Stimulated activated CD4-positive, alpha-beta T cell treated with anti-CD3 and anti-CD28 coated beads, Interleukin-15, amount 100 ng/mL, for 48 hours (primary cell): ENCODE measurements at places on chromosomes 16 and 17.
A peak's percentile ranks its signal among the peaks of the same experiment; 100 is the strongest.

- DNase-seq = no peak
Measured at GRCh38 chr17:81537856-81538555, 9.8 kb downstream of the FSCN2 start.

DNA sequence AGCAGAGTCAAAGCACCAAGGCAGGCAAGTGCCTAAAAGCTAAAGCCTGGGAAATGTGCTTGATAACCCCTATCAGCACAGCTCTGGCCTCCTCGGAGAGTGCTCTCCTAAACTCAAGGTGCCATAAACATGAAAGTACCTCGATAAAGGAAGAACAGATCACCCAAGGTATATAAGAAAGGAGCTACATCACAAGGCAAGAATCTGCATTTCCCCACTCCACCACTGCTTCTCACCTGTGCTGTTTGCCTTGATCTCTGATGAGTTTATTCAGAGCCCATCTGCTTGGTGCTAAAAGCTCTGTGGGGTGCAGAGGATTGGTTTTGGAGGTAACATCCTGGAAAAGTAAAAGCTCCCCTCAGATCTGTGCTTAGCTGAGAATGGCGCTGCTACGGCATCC, 449.5 kb upstream of the CDH5 start:
- no peak for DNase-seq

DNA sequence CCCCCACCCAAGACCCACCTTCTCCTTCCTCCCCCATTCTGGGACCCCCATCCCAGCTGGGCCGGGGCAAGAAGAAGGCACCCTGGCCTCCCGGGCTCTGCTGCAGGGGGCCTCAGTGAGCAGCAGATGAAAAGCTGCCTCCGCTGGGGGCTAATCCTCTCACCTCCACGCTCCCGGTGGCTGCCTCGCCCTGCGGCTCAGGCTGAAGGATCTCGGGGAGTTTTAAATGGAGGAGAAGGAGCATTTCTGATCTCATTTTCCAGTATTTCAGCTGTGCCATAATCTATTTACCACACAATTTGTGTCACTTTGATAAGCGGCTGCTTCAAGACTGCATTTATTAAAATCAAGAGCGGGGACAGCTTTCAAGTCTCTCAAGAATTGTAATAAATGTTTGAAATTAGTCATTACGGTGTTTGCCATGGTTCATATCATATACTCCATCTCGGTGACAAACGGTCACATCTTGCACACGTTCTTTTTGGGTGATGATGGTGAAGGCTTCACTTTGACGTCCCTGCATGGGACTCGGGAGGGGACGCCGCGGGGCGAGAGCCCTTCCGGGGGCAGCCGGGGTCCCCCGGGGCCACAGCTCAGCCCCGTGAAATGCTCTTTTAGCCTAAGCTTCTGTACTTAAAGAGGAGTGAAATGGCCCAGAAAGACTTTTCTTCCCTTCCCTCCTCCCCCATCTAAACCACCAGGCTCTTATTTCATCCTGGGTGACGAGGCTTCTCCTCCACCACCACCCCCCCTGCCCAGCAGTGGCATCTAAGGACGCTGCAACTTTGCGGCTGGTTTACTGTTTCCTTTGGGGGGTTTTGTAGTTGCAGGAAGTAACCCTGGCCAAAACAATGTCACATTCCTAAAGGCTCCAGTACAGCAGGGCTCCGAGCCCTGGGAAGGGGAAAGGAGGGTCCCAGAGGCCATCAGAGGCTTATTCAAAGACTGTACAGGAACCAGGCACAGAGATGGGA, 313.1 kb upstream of the TNRC6C start:
- DNase-seq = peak; percentile 54

DNA sequence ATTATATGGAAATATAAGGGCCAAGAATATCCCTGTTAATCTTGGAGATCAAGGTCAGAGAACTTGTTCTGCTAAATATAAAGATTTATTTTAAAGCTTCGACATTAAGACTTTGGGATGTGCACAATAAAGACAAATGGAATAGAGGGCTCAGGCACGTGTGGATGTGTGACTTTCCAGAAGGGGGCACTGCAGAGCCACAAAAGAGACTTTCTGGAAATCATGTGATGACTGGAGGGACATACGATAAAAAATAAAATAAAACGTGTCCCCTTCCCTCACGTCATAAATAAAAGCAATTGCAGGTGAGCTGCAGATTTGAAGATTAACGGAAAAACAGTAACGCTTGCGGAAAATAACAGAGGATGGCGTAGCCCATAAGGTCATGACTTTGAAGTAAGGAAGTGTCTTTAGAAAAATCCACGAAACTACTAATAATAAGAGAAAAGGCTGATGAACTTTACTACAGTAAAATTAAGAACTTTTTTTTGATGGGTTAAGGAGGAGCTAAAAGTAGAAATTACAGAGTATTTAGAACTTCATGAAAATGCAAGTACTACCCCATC, 9.4 kb upstream of the ENGASE start:
- DNase-seq = peak; percentile 62

DNA sequence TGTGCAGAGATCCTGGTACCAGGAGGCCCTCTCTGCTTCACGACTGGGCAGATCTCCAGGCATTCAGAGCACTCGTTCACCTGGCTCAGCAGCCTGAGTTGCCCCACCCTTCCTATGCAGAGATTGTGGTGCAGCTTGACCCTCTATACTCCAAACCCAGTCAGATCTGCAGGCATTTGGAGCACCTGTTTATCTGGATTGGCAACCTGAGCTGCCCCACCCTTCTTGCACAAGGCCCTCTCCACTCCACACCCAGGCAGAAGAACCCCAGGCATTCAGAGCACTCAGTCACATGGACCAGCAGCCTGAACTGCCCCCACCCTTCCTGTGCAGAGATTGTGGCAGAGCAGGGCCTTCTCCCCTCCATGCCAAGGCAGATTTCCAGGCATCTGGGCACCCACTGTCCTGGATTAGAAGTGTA, 88.4 kb upstream of the CDH5 start:
- no peak for DNase-seq

DNA sequence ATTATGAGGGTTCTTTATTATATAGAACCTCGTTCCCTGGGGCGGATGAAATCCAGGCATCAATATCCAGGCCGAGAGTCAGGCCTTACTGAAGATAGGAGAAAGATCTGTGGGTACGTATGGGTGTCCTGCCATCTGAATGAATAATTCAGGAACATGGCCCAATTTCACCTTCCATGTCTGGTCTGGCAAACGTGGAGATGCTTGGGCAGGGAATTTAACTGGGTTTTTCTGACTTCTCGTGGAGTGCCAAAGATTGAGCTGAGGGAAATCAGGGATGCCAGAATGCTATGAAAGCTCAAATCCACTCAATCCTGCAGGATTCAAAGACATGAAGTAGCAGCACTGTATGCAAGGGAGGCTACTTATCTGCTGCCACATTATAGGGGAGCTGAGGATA, 302.8 kb downstream of the SLC39A11 start:
- no peak for DNase-seq

DNA sequence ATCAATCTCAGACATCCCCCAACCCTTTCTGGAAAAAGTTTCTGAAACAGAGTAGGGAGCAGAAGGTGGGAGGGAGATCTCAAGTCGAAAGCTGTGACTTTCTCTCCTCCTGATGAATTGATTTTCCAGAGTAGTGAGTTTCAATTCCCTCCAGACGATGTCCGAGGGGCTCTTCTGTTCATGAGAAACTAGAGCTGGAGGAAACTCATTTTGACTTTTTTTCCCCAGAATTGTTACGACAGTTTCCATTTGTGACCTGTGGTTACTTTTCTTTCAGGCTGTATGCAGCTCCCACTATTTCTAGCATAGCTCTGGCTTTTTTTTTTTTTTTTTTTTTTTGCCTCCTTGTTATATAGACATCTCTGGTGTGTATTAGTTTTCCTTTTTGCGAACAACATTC, 422.1 kb upstream of the SALL1 start:
- no peak for DNase-seq

GRCh38 chr17:70563281-70563820, 394.0 kb downstream of the KCNJ2 start:
- DNase-seq = no peak

GRCh38 chr17:49637050-49637449, 40.8 kb downstream of the SPOP start:
- DNase-seq = no peak

- DNase-seq = peak; percentile 7
Measured at GRCh38 chr16:86619239-86619794, 41.0 kb downstream of the FOXL1 start.

DNA sequence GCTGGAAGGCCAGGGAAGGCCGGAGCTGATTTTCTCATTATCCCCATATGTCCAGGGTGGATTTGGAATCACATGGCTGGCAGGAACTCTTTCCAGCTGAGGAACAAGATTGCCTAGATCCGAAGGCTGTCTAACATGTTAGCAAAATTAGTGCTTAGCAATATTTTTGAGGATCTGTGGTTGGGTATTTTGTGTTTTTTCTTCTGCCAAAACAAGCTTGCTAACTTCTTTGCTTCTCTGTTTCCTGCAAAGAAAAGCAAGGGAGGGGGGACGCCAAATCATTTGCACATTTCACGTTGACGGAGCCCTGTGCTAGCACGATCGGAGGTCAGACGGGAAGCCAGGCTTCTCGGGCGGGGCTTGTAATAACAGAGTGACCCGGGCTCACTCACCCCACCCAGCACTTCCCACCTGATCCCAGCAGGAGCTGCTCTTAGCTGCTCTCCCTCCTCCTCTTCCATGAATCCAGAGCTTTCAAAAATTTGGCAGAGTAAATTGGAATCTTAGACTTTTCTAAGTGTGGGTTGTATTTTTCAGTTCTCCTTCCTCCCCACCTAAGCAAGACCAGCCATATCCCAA, 33.3 kb upstream of the FOXF1 start:
- no peak for DNase-seq

DNA sequence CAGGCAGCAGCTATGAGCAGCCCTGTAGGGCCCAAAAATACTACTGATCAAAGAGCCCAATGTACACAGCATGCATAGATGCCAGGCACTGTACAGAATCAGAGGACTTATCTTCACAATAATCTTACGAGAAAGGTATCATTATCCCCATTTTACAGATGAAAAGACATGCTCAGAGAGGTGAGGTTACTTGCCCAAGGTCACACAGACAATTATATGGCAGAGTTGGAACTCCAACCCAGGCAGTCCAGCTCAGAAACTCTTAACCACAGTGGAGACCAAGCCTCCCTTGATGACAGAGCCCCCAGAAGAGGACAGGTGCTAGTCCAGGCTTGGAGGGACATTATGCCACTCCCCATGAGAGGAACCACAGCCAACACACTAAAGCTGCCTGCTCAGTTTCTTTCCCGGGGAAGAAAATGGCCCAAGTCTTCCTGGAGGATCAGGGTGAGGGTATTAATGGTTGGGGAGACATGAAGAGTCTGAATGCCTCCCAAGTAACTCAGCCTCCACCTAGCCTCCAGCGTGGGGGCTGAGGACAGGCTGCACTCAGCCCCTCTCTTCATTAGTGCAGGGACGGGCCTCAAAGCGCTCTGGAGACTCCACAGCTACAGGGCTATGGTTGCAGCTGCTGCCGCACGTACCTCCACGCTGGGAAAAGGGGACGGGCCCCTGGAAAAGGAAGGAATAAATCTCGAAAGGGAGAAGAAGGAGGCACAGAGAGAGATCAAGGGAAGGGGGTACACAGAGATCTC, 826 bp downstream of the UNC119 start:
- DNase-seq = no peak

- no peak for DNase-seq
Measured at GRCh38 chr17:79570653-79571052, 40.2 kb downstream of the RBFOX3 start.

GRCh38 chr17:63423963-63424362, 22.1 kb downstream of the CYB561 start:
- no peak for DNase-seq

- DNase-seq = no peak
Measured at GRCh38 chr16:50275428-50276325, 9.3 kb downstream of the ADCY7 start.

- no peak for DNase-seq
Measured at GRCh38 chr16:56862776-56863175, 2.2 kb upstream of the SLC12A3 start.

DNA sequence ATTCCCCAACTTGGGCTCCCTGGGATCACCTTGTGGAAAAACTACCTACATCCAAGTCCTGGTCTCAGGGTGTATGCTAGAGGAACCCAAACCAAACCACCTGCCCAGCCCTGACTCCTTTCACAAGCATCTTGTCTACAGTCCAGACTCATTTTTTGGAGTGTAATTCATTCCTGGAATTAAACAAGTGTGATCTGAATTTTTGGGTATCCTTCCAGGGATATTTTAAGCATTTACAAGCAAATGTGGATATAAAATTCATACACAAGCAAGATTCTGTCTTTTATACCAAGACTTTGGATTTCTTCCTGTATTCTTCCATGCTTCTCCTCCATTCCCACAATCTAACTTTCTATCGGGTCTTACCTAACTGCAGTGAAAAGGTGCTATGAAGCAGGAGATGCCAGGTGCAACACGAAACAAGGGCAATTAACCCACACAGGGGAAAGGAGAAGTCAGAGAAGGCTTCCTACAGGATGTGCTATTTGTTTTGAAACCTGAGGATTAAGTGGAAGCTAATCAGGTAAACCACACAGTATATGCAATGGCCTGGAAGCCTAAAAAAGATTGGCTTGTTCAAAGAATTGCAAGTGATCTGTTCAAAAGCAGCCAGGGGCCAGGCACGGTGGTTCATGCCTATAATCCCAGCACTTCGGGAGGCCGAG, 417.2 kb upstream of the C16orf82 start:
- DNase-seq = no peak

GRCh38 chr17:6239241-6239798, 169.1 kb downstream of the WSCD1 start:
- DNase-seq = no peak

DNA sequence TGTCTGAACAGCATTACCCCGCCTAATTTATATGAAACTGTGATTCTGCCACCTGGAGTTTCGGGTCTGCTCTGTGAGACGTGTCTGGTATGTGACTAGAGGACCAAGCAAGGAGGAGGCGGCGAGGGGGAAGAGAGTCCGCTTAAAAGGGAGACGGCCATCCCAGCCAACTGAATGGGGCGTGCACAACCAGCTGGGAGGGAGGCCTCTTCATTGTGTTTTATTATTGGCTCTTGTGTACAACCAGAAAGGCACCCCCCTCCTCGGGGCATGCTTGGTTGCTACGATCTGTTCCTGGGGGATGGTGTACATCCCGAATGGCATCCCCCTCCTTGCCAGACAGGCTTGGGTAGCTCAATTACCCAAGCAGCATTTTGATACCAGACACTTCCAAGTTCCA, 384.5 kb upstream of the SALL1 start:
- no peak for DNase-seq

GRCh38 chr17:15260376-15261257, 4.5 kb downstream of the PMP22 start:
- peak; percentile 51 for DNase-seq

DNA sequence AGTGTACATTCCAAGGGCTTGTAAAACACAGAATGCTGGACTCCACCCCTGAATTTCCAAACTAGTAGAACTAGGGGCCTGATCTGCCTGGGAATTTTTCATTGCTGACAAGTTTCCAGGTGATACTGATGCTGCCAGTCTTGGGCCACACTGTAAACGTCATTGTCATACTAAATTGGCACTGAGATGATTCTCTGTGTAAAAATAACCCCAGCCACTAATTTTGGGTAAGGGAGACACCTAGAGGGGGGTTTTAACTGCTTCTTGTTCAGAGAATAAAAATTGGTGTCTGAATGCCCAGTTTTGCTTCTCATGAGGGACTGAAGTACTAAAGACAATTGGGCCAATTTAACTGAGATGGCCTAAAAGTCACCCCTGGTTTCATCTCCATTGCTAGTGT, 5.0 kb upstream of the CDH13 start:
- no peak for DNase-seq
